Stimulated activated CD4-positive, alpha-beta T cell treated with anti-CD3 and anti-CD28 coated beads, Interleukin-2, amount 100 ng/mL, for 4 hours (primary cell): ENCODE measurements at places on chromosomes 3 and 15.

- DNase-seq, result no peak
Observed at GRCh38 chr3:178397202-178397601, 139.0 kb upstream of the KCNMB2 start.

GRCh38 chr15:26891448-26892181 lies 24.8 kb downstream of the GABRA5 start:
- DNase-seq, result no peak

- DNase-seq, result no peak
Observed at GRCh38 chr15:47746516-47746915, 29.2 kb downstream of the SEMA6D start.

GRCh38 chr15:44035781-44036699 lies 159.0 kb downstream of the FRMD5 start:
- no peak for DNase-seq

DNA sequence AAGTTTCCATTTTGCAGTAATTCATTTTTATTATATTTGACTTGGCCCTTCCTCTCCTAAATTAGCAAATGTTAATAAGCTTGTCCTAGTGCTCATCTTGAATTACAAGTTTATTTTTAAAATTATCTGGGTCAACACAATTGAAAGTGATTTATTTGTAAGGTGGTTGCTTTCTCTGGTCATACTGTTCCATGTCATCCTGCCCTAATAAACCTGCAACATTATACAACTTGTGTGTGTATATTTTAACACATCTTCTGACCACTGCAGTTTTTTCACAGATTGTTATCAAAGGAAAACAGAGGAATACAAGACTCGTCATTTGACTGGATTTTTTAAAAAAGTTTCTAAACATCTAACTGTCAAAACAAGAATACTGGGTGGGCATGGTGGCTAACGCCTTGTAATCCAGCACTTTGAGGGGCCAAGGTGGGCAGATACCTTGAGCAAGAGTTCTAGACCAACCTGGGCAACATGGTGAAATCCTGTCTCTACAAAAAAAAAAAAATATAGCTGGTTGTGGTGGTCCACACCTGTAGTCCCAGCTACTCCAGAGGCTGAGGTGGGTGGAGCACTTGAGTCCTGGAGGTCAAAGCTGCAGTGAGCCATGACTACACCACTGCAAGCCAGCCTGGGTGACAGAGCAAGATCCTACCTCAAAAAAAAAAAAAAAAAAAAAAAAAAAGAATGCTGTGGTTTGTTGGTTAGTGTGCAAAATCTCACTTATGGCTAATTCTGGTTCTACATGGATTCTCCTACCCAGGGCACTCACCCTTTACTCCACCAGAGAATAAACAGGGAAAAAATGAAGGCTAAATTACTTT lies 5.0 kb upstream of the LRRFIP2 start:
- no peak for DNase-seq

- DNase-seq, result no peak
Observed at GRCh38 chr15:79004336-79004735, 59.5 kb upstream of the CTSH start.
